ENCODE measurements at places on chromosomes 3 and 15.

DNA sequence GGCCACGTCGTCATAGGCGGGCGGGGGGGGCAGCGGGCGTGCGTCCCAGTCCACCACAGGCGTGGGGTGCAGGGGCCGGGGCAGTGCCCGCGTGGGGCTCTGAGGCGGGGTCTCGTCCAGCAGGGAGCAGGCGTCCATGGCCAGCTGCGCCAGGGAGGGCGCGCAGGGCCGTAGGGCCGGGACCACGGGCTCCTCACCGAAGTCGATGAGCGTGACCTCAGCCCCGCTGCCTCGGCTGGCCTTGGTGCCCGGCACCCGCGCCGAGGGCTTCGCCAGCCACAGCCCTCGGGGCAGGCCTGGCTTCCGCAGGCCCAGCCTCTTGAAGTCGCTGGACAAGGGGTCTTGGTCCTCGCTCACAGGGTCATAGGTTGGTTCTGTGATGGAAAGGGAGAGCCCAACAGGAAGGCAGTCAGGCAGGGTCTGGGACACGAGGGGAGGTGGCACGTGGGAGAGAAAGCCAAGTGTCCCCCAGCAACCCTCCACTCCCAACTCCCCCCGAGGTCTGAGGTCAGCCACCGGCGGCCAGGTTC, 40.0 kb downstream of the TNK2 start:
- DNase-seq: no peak

GRCh38 chr3:143637133-143637532, 211.1 kb downstream of the SLC9A9 start:
- DNase-seq: no peak

- no peak for DNase-seq
These were observed 467.2 kb upstream of the AGTR1 start for GRCh38 chr3:148230473-148230872.

DNA sequence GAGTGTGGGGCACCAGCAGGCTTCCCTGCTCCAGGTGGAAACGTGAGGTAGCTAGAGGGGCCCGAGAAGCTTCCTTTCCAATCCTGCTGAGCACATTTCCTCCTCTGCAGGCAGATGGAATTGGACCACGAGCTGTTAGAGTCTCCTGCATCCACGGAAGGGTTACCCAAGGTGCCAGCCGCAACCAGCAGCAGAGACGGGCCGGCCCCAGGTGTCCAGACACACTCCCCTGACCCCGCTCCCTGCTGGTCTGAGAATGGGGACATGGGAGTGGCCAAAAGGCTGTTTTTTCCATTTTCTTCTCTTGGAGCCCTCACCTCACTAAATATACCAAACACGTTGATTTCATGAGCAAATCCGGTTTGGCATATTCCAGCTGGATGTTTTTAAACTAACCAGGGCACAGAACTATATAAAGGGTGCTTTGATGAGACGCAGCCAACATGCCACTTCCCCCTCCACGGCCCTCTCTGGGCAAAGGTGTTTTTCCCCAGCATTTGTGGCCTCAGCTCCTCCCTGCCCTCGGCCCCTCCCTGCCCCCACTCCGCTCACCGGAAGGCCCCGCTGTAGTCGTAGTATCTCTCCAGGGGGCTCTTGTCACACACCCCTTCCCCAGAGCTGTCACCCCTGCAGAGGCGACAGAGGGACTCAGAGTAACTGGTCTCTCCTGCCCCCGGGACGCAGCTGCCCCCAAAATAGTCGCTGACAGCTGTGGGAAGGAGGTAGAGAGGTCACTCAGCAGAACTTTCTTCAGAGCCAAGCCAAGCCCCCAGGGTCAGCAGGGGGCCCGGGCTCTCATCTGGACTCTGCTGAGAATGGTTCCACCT, 7.0 kb downstream of the MELTF start:
- DNase-seq: no peak

- DNase-seq: no peak
These were observed 352.8 kb downstream of the LRTM1 start for GRCh38 chr3:54574906-54575617.

DNA sequence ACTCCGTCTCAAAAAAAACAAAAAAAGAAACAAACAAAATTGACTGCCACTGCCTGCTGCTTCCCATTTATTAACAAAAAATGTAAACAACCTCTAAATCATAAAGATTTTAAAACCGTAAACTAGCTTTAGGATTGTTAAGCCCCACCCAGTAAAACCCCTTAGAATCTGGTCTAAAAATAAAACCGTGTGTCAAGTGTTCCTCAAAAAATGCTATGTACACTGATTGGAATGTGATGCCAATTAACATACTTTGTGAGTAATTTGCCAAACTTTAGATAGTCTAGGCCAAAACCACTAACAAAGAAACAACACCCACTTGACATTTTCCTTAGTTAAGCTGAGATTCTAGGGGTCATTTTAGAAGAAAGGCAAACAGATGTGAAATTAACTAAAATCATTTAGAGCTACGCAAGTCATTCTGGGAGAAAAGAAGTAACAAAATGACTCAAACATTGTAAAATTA, 5.3 kb downstream of the RAF1 start:
- DNase-seq: no peak

DNA sequence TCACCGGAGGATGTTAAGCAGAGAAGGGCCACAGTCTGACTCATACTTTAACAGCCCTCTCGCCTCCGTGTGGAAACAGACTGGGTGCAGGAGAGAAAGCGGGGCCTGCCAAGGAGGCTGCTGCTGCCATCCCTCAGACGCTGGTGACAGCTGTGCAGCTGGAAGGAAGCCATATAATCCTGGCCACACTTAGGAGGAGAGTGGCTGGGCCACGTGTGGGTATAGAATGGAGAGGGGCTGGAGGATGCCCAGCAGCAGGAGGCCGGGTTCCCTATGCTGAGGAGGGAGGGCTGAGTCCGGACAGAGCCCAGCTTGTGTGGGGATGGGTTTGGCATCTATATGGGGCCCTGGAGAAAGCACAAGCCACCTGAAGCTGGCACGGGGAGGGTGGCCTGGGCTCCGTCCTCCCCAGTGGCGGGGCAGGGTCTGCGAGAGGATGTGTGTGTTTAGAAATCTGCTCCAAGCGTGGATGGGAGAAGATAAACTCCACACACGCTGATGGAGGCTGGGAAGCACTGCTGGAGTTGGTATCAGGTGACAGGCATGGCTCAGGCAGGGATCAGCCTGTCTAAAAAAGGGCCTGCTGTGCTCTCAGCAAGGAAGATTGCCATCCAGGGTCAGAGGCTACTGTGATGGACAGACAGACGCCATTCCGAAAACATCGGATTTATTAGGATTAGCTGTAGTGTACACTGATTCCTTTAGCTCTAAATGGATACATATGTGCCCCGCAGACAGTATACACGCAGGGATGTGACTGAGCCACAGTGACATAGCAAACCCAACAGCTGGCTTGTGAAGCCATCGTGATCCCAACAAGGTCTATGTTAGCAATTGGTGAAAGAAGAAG, 15.9 kb downstream of the ABTB1 start:
- no peak for DNase-seq

DNA sequence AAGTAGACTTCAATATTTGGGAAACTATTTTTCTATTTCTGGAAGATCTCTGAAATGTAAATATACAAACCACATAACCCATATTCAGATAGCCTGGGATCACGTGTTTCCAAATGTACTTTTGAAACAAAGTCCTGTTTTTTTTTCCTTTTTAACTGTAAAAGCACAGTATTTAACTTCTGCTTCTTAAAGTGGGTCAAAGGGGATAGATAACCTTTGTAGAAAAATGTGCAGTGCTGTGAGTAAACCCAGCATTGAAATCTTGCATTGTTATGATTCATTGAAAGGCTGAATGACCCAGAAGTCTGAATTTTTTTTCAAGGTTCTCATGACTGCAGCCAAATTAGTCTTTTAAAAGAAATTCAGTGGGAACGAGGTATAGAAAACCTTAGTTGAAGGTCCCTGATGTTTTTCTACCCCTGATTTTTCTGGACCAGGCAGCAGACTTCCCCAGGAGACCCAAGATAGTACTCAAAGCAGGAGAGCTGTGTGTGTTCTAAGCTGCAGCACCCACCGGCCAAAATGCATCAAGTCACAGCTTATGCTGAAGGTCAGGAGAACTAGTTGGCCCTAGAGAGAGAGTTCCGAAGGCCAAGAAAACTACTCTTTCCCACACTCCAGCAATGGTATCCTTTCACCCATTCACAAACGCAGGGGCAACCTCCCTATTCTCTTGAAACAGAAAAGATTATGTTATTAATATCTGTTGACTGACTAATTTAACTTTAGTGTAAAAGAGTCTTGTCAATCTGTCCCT, 43.6 kb upstream of the APH1B start:
- DNase-seq: no peak

- DNase-seq: no peak
These were observed 281.7 kb upstream of the ROPN1 start for GRCh38 chr3:124273651-124274050.

- no peak for DNase-seq
These were observed 1.8 kb downstream of the HES1 start for GRCh38 chr3:194137506-194138474.

Data from GM18507 (cell line).